ENCODE measurements at places on chromosomes 7 and 10. TPM values are rescaled to one million over a fixed set of nuclear protein-coding genes. Genes with fewer than 3 reads are reported as not detected.
A peak's percentile ranks its signal among the peaks of the same experiment; 100 is the strongest.

- no peak for DNase-seq
These were observed 36.6 kb downstream of the GOLGA7B start for GRCh38 chr10:97886286-97886685.

Gene BTBD16
- total RNA-seq: not detected

DNA sequence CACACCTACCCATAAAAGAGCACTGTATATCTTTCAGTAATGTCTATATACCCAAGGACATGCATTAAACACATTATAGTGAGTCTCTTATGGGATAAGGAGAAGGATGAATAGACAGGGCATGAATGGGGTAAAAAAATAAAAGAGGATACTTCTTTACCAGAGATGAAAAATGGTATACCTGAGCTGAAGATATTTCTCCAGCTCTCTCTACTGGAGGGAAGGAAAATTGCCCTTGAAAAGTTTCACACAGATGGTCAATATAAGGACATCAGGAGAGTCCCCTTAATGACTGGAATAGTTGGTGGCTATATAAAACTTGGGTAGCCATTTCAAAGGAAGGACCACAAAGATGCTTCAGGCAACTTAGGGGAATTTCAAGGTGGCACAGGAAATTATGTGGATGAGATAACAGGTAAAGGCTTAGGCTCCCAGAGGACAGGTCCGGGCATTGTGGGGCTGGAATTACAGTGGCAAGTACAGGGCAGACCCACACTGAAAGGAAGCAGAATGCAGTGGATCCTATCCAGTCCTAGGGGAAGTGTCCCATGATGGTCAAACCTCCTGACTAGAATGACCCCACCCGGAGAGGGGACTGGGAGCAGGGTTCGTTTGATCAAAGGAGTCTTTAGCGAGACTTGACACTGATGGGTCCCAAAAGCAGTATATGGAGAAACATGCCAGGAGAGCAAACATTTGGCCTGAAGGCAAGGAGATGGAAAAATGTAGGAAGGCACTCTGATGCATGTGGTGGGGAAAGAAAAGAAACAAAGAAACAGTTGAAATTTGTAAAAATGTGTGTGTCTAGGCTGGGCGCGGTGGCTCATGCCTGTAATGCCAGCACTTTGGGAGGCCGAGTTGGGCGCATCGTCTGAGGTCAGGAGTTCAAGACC is 35.6 kb downstream of the PLAU start:
- no peak for DNase-seq

DNA sequence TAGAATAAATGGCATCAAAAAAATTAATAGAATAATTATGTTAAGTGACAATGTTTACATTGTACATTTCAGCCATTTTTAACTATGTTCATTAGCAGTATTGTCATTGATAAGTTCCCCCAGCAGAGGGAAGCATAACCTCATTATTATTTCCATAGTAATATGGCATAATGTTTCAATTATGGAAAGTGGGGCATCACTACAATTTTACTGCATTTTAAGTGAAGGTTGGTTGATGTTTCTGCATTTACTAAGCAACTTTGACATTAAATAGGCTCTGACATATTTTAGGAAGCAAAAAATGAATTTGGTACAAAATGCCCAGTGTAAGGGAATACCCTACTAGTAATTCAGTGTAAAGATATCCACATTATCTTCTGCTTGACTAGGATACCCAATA is 218.3 kb downstream of the SEMA3A start:
- peak; percentile 60 for DNase-seq

Gene TYW1B
- 7.2 TPM for total RNA-seq

Gene HELLS
- 9.4 TPM for total RNA-seq

Gene CFAP70
- total RNA-seq: 2.9 TPM

Gene CPN1
- not detected for total RNA-seq

DNA sequence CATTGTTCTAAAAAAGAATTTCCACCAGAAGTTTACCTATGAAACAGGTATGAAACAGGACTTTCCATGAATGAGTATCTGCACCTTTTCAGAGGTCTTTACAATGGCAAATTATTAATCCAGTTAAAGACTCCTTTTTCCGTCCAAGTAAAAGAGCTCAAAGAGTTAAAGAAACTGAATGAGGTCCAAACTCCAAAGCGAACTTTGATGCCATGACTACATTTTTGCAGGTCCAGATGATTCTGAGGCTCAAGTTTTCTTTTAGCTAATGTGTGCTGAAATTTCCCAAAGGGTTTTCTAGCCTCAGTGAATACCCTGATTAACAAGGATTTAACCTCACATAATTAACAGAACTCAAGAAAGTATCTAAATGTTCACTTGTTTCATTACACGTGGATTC is 9.8 kb downstream of the CUBN start:
- DNase-seq: no peak

All from natural killer cell (primary cell).